ENCODE measurements at places on chromosomes 2 and 18.

DNA sequence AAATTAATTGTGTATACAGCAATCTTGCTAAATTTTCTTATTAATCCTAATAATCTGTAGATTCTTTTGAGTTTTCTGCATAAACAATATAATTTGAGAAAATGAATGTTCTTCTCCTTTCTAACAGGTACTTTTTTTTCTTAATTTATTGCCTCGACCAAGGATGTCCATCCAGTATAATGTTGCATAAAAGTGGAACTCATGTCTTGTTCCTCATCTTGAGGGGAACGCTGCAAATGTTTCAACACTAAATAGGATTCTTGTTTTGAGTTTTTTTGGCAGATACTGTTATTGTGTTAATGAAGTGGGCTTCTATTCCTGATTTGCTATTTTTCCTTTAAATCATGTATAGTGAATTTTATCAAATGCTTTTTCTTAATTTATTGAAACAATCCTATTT is 244.4 kb upstream of the REV1 start:
- no peak for DNase-seq

GRCh38 chr2:66173645-66174044 is 261.3 kb upstream of the MEIS1 start:
- no peak for DNase-seq

DNA sequence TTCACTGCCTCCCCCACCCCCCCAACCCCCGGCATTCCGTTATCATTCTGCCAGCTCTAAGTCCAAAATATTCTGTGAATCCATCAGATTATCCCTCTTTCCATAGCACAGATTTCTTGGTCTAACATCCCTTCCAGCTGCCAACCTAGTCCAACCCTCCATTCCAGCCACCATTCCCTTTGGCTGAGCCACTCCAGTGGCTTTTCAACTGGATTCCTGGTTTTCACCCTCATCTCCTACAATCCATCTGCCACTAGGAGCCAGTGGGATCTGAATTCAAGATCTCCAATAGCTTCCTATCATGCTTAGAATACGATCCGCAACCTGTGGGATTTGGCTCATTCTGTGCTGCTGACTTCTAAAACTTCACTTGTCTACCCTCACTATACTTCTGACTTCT is 1.2 kb downstream of the DAW1 start:
- DNase-seq, result no peak

DNA sequence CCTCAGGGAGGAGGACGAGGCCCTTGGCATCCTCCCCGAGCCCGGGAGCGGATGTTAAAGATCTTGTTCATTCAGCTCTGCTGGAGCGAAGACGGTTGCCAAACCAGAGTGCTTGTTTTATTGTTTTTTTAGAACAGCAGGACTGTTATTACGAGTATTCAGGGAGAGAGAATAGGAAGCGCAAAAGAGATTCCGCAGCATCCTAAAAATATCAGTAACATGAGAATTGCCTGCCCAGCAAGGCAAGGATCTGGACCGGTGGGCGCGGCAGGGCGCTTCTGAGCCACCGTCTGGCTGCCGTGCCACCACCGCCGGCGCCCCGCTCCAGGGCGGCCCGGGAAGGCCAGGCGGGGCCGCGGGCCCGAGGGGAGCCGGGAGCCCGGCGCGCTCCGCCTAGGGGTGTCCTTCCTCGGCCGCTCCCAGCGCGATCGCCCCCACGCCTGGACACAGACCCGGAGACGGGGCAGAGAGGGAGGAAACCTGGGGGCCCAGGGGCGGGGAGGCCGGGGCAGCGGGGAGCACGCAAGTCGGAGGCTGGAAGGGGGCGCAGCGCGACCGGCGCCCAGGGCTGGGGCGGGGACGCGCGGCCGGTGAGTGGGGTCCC is 843 bp downstream of the CYS1 start:
- peak; percentile 52 for DNase-seq

- no peak for DNase-seq
Observed at GRCh38 chr2:240203788-240204270, 63.4 kb upstream of the OTOS start.

- peak; percentile 8 for DNase-seq
Observed at GRCh38 chr18:71707400-71707799, 836.7 kb downstream of the CBLN2 start.

GRCh38 chr2:165927353-165927752 is 26.2 kb downstream of the TTC21B start:
- no peak for DNase-seq

DNA sequence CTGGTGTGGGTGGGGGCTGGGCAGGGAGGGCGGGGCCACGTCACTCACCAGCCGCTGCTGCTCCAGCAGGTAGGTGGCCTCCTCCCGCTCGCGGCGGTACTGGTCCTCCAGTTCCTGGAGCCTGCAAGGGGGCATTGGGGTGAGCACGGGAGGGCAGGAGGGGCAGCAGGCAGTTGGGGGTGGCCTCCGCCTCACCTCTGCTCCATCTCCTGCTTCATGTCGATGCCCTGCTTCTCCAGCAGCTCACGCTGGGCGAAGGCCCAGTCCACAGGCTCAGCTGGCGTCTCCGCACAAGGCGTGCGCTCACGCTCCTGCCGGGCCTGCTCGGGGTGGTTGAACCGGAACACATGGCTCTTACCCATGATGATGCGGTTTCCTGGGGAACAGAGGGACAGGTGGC is 57.0 kb downstream of the KIF1A start:
- no peak for DNase-seq

- peak; percentile 80 for DNase-seq
Observed at GRCh38 chr18:9775178-9775577, 67.1 kb downstream of the RAB31 start.

DNA sequence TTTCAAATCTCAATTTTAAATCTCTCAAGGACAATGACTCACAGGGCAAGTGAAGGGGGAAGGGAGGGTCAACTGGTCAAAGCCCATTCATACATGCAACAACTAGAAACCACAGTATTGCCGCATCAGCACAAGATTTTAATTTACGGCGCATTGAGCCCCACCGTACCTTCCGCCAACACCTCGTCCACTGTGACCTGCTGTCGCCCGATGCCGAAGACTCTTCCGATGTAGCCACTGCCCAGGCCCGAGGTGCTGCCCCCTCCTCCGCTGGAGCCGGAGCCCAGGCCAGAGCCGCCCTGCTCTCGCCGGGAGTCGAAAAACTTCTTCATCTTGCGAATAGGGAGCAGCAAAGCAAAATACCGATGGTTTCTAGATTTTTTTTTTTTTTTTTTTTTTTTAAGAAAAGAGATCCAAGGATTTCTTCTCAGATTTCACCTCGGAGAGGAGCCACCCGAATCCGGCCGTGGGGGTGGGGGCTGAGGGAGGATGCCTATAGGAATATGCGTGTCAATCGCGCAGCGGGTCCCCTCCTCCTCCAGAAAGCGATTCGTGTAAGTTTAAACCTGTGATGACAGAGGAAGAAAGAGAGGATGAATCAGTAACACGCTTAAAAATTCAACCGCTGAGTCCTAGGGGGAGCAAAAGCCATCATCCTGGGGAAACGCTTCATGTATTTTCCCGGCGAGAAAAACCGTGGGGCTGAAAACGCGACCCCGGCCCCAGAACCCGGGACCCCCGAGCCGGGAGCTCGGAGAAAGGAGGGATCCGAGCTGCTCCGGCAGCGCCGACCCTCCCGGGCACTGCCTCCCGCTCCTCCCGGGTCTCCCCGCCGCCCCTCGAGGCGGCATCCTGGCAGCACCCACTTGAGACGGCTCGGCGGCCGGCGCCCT is 584 bp downstream of the AAK1 start:
- DNase-seq, result peak; percentile 91

- no peak for DNase-seq
Observed at GRCh38 chr2:182444806-182445205, 18.0 kb upstream of the PDE1A start.

- peak; percentile 46 for DNase-seq
Observed at GRCh38 chr2:148201075-148202004, 180.4 kb downstream of the MBD5 start.

DNA sequence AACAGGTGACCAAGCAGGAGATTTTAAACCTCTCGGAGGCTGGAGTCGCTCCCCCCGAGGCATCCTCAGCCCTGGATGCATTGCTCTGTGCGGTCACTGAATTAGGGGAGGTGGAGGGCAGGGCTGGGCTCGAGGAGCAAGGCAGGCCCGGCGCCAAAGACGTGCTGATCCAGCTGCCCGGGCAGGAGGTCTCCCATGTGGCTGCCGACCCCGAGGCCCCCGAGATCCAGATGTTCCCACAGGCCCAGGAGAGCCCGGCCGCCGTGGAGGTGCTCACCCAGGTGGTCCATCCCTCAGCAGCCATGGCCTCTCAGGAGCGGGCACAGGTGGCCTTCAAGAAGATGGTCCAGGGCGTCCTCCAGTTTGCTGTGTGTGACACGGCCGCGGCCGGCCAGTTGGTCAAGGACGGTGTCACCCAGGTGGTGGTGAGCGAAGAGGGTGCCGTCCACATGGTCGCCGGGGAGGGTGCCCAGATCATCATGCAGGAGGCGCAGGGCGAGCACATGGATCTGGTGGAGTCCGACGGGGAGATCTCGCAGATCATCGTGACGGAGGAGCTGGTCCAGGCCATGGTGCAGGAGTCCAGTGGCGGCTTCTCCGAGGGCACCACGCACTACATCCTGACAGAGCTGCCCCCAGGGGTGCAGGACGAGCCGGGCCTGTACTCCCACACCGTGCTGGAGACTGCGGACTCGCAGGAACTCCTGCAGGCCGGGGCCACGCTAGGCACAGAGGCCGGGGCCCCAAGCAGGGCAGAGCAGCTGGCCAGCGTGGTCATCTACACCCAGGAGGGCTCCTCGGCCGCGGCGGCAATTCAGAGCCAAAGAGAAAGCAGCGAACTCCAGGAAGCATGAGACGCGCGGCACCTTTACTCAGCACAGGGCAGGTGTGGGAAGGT is 145.1 kb downstream of the PTGR3 start:
- DNase-seq, result no peak

DNA sequence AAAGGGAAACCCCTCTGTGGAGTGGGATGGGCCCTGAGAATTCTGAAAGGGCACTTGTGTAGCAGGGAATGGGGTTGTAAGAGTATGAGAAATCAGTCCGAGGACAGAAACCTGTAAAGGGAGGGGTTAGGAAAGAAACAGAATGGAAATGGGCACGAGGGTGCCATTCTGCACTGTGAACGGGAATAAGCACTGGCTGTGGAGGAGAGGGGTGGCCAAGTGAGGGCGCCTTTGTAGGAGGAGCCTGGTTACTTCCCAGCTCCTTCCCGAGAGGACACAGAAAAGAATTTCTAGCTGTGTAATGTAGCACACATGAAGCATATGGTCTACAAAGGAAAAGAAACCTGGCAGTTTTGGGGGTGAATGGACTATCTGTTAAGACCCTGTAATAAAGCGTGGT is 53.4 kb downstream of the POLR1A start:
- no peak for DNase-seq
